ENCODE measurements at places on chromosomes 16 and 17.

- no peak for DNase-seq
Observed at GRCh38 chr16:4113358-4114256, 2.6 kb downstream of the ADCY9 start.

GRCh38 chr17:79617740-79618382, 7.0 kb upstream of the RBFOX3 start:
- no peak for DNase-seq

GRCh38 chr16:5575646-5576245, 478.2 kb upstream of the EEF2KMT start:
- no peak for DNase-seq

GRCh38 chr17:8754890-8755289, 3.5 kb downstream of the SPDYE4 start:
- DNase-seq = no peak

DNA sequence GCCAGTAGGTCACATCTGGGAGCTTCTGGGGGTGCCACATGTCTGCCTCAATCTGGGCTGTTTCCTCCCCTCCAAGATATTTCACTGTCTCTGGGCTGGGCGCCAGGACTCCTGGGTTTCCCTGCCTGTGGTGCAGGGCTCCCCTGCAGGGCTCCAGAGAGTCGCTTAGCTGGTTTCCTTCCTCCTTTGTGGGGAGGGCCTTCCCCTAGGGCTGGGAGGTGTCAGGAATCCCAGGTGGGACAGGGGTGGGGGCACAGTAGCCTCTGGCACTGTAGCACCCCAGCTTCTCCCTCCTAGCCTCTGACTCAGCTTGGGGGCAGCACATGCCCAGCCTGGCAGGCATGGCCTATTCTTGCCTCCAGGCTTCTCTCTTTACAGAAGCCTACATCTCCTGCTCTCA, 2.6 kb downstream of the RARA start:
- no peak for DNase-seq

DNA sequence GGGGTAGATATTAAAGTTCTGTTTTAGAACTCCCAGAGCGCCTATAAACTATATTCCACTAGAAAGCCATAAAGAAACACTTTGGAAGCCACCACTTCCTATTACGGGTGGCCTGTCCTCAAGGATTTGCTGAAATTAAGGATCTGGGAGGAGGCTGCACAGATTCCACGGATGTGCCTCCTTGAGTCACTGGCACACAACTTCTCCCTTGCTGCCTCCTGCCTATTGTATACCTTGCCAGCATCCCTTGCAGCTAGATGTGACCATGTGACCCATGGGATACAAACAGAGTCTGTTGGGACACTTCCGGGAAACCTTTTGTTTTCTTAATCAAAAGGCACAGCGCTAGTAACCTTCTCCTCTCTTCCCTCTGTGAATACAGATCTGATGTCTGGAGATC, 263.0 kb downstream of the C16orf95 start:
- DNase-seq = no peak

DNA sequence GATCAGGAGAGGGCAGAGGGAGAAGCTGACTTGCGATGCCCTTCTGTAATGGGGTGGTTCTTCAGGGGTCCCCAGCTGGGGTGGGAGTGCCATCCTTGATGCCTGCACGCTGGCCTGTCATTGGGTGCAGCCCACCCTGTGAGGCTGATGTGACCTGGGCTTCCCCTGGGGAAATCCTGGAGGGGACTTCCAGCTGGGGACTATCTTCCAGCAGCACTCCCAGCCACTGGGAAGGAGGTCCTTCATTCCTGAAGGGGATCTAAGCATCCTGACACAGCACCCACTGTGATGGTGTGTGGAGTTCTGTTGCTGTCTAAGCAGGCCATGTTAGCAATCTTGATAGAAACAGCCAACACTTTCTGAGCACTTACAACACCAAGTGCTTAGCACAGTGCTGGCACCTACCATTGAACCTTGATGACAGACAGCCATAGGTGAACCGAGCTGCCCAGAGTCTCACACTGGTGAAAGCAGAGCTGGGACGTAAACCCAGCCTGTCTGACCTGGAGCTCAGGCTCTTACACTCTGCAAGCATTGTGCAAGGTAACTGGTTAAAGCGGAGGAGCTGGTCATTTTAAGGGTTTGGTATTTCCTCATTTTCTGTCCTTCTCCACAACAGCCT, 211.3 kb downstream of the CCDC182 start:
- no peak for DNase-seq

- no peak for DNase-seq
Observed at GRCh38 chr17:50469208-50469605, 527 bp upstream of the CHAD start.

Data from activated T-helper 1 cell treated with Interleukin-2 at 50 U/mL for 16 hours (primary cell).